ENCODE measurements at places on chromosomes 2 and 18.

- DNase-seq = peak; percentile 57
Measured at GRCh38 chr2:238127165-238128060, 11.1 kb upstream of the KLHL30 start.

DNA sequence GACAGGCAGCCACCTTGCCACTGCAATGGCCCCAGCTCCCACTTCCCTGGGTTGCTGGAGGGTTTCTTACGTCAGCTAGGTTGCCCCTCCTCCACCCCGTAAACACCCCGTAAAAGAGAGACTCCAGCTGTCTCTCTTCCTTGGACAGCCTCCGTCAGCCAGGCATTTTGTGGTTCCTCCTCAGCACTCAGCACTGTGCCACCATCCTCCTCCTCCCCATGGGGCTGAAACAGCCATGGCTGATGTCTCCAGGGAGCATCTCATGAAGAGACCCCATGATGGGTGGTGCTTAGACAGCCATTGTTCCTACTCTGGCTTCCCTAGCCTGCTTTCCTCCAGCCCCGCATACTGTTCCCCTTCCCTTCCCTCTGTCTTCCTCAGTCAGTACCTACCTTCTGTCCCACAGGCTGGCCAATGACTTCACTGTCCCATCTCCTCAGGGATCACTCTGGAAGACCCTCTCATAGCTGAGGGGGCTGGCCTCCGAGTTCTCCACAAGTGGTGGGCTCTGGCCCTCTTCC is 143.3 kb upstream of the SIX3 start:
- no peak for DNase-seq

- no peak for DNase-seq
Measured at GRCh38 chr2:96608469-96609455, 29.4 kb downstream of the KANSL3 start.

DNA sequence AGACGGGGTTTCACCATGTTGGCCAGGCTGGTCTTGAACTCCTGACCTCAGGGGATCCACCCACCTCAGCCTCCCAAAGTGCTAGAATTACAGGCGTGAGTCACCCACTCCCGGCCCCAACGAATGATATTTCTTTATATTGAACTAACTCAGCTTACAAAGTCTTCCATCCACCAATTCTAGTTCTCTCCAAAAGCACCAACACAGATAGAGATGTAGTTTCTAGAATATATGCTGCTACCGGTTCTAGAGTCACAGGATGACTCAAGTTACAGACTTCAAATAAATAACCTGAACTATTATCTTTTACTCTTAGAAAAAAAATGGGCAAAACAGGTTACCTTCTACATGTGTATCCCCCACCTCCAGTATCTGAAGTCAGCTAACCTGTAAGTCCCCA is 9.2 kb downstream of the ACAA2 start:
- no peak for DNase-seq

GRCh38 chr2:98487806-98488189 is 43.1 kb downstream of the INPP4A start:
- peak; percentile 79 for DNase-seq

DNA sequence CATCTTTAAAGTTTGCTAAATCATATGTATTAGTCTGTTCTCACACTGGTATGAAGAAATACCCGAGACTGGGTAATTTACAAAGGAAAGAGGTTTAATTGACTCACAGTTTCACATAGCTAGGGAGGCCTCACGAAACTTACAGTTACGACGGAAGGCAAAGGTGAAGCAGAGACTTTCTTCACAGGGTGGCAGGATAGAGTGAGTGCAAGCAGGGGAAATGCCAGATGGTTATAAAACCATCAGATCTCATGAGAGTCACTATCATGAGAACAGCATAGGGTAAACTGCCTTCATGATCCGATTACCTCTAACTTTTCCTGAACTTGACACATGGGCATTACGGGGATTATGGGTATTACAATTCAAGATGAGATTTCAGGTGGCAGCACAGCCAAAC is 1075.2 kb upstream of the NRXN1 start:
- DNase-seq = no peak

DNA sequence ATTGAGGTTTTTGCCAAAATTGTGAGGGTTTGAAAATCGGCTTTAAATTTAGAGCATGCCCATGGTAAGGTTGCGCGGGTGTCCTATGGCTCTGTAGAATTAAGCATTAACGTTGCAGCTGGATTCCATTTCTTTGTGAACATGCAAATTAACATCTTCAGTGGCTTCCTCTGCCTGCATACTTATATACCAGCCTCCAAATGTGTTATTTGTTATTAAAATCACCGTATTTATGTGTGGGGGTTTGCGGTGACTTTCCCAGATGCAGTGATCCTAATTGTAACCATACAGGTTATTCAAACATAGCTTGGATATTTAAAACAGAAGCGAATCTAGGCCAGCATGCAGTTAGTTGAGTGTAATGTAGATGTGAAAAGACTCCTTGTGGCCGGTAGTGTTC is 80.2 kb downstream of the TGOLN2 start:
- no peak for DNase-seq

DNA sequence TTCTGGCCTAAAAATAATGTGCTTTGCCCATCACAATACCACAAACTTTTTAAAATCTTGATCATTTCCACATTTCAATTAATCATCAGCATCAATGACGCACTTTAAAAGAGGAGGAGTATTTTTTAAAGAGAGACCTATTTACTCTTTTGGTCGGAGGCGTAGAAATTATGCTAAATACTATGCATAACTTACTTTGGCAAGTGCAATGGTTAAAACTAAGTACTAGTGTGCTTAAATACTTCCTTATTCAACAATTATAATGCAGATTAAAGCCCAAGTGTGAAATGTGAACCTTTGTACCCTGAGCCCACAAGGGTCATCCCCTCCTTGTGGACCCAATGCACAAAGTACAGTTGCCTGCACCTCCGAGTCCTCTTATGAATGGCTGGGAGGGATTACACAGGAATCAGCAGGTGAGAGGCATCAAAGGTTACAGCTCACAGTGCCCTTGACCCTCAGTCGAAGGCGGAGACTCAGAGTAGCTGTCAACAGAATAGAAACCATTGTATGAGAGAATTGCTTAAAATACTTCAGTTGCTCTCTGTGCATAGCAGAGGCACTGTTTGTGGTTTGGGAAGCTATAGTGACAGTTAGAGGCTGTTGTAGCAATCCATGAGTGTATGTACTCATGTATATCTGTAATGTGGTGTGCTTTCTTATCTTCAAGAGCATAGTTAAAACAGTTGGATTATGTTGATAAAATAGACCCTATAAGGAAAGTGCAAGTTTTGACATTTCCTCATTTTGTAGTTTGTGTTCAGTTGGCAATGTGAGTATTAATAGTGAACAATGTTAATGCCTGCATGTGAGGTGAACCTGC is 151.7 kb upstream of the ITGA4 start:
- DNase-seq = peak; percentile 99

DNA sequence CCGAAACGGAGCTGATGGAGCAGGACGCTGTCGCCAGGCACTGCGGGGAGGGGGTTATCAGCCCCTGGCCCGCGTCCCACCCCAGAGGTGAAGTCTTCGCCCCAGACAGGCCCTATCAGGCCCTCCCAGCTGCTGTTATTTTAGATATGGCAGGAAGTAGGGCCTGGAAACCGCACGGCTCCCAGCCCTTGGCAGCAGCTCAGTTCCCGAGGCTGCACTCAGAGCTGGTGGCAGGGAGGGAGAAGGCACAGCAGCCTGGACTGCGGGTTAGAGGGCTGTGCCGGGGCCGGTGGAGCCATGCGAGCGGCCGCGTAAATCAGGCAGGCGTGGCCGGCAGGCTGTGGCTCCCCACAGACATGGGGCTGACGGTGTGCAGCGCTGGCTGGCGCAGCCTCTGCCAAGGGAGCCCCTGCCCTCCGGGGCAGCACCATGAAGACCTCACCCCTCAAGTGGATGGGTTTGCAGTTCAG is 111.4 kb downstream of the NFATC1 start:
- peak; percentile 98 for DNase-seq
